ENCODE measurements at places on chromosomes 12 and 14.

DNA sequence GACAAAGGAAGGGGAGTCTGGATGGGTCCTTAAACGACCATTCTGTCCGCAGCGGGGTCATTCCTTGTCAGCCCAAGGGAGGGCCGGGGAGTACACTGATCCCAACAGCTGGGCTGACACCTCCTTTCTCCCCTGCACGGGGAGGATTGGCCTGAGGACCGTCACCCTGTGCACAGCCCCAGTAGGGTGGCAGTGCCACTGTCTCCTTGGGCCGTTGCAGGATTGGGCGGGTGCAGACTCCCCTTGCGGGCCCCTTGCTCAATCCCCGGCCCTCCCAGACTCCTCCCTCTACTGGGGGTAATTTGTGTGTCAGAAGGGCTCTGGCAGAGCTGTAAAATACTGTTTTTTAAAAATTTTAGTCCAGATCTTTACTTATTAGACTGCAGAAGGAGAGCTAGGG, 12.6 kb upstream of the AMN start:
- DNase-seq = no peak

GRCh38 chr14:101010293-101010692, 106.8 kb upstream of the RTL1 start:
- no peak for DNase-seq

DNA sequence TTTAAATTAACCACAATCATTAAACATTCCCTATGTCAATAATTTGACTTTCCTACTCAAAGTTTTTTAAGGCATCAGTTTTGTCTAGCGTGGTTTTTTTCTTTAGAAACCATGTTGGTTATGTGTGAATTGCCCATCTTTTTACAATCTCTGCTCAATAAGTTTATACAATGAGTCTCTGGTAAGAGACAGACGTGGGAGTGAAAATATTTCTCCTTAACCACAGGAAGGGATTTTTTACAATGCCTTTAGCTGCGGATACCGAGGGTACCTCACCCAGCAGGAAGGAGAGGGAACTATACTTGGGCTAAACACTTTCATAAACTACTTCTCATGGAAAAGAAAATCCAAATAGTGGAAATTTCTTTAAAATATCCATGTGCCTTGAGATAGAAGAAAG, 191.4 kb upstream of the BCL2L14 start:
- no peak for DNase-seq

GRCh38 chr14:20807304-20808161, 4.9 kb upstream of the RNASE1 start:
- DNase-seq = no peak

GRCh38 chr14:84581041-84581440, 948.9 kb upstream of the FLRT2 start:
- DNase-seq = no peak

- no peak for DNase-seq
These were observed 127.5 kb downstream of the AACS start for GRCh38 chr12:125192690-125193221.

GRCh38 chr14:65098586-65098985, 3.7 kb downstream of the MAX start:
- DNase-seq = no peak

DNA sequence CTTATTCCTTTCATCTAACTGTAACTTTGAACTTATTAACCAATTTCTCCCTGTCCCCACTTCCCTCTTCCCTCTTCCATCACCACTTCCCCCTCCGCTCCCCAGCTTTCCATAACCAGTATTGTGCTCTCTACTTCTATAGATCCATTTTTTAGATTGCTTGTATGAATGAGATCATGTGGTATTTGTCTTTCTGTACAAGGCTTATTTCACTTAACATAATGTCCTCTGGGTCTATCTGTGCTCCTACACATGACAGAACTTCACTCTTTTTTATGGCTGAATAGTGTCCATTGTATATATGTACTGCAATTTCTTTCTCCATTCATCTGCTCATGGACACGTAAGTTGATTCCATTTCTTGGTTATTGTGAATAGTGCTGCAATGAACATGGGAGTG, 14.4 kb downstream of the ERP27 start:
- no peak for DNase-seq

DNA sequence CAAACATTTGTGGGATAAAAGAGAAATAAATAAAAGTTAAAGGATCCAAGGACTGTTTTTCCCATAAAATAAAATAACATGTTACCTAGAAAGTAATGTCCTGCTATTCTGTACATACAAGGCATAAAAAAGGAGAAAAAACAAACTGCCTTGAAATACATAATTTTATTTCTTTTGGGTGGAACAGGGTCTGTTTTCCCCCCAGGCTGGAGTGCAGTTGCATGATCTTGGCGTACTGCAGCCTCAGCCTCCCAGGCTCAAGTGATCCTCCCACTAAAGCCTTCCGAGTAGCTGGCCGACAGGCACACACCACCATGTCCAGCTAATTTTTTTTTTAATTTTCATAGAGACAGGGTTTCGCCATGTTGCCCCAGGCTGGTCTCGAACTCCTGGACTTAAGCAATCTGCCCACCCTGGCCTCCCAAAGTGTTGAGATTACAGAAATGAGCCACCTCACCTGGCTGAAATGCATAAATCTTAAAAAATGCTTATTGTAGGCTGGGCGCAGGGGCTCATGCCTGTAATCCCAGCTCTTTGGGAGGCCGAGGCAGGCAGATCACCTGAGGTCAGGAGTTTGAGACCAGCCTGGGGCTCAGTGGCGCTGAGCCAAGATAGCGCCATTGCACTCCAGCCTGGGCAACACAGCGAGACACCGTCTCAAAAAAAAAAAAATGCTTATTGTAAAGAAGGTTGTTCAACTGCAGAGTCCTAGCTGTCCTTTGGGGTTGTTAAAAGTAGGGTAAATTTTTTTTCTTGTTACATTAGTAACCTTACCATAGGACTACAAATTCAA, 4.1 kb upstream of the TUBA1C start:
- DNase-seq = no peak

DNA sequence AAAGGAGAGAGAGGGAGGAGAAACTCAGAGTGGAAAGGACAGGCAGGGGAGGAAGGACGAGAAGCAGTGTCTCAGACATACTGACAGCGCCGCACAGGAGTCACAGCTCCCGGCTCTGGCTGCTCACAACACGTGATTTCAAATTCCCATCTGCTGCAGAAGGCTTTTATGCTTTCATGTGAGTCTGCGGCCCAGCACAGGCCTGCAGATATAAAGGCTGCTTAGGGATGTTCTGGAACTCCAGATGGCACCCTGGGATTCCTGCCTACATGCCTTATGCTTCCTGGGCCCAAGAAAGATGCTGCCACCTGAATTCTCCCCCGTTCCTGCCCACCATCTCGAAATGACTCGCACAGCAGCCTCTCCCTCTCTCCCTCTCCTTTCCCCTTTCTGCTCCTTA, 89.6 kb downstream of the NUAK1 start:
- no peak for DNase-seq

DNA sequence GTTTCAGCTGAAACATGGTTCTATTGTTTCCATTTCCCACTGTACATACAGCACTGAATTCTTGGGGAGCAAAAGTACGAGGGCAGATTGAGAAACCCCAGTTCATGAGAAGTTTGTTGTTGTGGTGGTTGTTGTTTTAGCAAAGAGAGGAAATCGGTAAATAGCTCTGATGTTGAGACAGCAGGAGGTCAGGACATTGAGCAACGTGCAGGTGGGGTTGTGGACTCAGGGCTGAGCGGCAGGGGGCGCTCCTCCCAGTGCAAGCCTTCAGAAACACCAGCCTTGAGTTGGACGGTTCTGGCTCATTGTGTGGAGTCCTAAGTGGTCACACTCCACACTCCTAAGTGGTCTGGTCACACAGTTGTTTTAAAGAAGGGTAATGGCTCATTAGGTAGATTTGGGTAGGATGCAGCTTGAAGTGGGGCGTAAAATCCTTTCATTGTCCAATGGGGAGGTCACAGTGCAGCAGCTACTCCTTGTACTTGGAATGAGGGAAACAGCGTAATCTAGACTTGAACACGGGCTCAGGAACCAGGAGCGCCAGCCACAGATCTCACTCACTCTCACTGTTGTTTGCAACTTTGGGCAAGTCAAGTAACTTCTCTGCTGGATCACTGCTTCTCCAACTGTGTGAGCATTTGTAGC, 14.5 kb upstream of the PWP1 start:
- DNase-seq = no peak
